ENCODE measurements at places on chromosomes 7 and 10.

- no peak for DNase-seq
Observed at GRCh38 chr7:126790763-126791162, 462.0 kb downstream of the GRM8 start.

DNA sequence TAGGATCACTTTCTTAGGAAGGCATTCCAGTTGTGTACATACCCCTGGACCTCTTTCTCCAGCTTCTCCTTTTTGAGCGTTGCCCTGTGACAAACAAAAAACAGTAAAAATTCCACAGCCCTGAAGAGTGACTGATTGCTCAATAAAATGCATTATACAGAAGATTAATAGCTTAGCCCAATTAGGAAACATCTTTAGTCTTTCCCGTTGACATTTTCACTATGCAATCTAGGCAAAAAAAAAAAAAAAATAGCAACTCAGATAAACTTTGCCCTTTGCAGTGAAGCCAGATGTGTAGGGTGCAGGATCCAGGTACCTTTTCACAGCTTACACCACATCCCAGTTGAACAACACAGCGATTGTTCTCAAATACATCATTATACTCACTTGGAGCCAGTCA is 17.9 kb downstream of the COL28A1 start:
- no peak for DNase-seq

DNA sequence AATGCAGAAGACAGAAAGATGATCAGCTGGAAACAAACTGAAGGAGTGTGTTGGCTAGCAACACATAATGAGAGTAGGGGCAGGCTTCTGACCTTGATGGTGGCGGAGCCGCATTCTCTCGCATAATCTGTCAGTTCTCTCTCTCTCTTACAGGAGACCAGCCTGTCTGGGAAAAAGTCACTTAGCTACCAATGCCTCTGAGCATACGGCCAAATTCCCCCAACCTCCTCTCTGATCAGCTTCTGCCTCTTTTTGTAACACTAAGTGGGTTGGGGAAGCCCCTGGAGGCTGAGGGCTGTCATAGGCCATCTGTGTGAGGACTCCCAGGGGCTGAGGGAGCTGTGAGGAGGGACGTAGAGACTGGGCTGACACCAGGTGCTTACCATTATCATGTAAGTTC is 104.6 kb downstream of the HIPK2 start:
- DNase-seq, result no peak

GRCh38 chr7:129266181-129266580 is 41.4 kb downstream of the AHCYL2 start:
- no peak for DNase-seq

DNA sequence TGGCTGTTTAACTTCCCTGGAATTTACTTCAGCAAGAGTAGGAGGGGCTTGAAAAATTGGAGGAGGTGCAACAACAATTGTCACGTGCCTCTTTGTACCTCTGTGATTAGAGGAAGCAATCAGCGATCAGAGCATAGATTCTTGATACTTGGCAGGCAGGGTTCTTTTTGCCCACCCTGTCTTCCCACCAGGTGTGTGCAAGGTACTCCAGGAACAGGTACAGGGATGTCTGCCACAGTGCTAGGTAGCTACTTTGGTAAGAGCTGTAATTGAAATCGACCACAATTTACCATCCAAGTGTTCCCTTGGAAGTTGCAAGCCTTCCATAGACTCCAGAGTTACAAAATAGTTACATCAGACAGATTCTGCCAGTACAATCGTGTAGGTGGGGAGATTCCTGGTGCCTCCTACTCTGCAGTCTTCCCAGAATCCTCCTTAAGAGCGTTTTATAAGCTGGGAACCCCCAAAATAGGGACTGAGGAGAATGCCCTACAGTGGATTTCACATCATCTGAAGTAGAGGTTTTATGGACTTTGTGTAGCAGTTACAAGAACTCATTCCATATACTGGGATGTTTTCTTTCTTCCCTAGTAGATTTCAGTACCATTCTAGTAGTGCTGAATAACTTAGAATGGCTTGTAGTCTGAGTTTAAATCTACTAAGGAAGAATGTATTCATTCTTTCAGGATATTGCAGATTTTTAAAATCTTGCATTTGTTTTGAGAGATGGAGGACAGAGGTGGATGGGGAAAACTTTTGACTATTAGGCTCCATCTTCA is 101.9 kb downstream of the EXOC4 start:
- DNase-seq, result no peak

DNA sequence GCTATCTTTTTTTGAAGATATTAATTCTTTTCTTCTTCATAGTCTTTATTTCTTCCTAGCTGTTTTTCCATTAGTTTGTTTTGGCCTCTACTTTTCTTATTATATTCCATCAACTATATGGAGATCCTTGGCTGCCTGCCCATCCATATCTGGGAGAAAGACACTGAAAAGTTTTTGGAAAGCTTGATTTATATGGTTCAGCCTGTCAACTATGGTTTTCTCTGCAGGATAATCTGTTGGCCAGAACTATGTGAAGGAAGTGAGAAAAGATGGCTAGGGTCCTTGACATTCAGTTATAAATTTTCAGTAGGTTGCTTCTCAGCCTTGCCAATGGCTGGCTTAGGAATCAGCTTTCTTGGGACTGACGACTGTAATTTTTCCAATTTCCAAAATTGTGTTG is 10.0 kb upstream of the CDK14 start:
- no peak for DNase-seq

- no peak for DNase-seq
Observed at GRCh38 chr10:80700760-80701444, 163.2 kb downstream of the SH2D4B start.

- no peak for DNase-seq
Observed at GRCh38 chr10:69955897-69956740, 96.5 kb upstream of the MACROH2A2 start.

DNA sequence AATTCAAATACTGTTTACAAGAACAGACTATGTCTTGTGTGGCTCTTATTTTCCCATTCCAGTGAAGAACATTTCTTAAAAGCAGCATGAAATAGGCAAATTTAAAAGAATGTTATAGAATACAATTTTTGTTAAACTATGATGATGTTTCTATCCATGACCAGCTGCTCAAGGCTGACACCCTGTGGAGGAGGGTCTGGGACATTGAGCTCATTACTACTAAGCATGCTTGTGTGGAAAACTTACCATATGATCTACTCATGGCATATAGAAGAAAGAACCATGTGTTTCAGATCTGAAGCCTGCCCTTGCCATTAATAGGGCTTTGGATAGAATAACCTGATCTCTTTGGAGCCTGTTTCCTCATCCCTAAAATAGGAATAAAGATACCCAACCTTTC is 125.0 kb downstream of the FOXP2 start:
- DNase-seq, result no peak

- DNase-seq, result no peak
Observed at GRCh38 chr7:78165454-78165853, 366.9 kb downstream of the PHTF2 start.

DNA sequence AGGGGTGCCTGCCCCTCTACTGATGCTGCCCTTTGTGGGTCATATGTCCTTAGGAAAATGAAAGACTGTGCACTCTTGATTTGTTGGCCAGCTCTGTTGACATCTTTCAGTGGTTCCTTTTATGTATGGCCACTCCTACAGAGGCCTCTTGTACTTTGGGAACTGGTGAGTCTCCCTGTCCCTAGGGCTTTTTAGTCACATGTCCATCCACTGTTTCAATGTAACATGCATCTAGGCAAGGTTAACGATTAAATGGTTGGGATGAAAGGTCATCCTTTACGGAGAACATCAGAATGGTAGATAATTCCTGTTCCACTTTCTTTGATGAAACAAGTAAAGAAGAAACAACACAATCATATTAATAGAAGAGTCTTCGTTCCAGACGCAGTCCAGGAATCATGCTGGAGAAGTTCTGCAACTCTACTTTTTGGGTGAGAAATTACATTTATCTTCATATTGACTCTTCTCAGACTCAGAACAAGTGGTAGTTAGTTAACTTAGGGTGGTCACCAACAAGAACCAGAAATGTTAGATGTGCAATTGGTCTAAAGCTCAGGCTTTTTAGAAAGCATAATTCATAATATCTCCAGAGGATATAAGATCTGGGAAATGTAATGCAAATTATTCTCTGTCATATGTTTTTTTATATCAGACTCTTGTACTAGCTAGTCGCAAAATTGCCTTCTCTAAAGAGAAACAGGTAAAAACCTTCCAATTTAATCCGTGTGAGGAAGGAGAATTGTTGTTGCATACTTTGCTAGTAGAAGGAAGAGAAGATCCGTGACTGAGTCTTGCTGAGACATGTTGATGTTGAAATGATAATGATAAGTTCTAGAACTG is at the start of gene ABCC2:
Gene ABCC2, plus strand, starts transcription at position 194 of the 840 bp plus-strand sequence. Its CDS starts 205 bp downstream, at position 399.
- no peak for DNase-seq

DNA sequence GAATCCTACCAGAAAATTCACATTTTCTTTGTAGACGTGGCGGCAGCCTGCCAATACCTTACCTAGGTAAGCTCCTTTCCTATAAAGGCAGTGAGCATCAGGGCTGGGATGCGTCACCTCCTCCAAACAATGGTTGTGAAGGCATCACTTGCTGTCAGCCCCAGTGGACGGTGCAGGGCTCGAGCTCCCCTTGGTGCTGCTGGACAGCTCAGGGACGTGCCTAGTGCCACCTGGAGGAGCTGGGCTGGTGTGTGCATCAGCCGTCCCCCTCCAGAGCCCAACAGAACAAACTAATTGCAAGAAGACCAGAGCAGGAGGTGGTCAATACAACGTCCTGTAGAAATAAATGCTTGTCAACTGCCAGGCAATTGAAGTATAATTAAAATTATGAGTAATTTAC is 517.5 kb upstream of the FOXK1 start:
- DNase-seq, result no peak

- DNase-seq, result peak; percentile 58
Observed at GRCh38 chr7:50119815-50120637, 27.0 kb upstream of the ZPBP start.

- DNase-seq, result peak; percentile 39
Observed at GRCh38 chr7:157432541-157432956, 95.7 kb downstream of the DNAJB6 start.

DNA sequence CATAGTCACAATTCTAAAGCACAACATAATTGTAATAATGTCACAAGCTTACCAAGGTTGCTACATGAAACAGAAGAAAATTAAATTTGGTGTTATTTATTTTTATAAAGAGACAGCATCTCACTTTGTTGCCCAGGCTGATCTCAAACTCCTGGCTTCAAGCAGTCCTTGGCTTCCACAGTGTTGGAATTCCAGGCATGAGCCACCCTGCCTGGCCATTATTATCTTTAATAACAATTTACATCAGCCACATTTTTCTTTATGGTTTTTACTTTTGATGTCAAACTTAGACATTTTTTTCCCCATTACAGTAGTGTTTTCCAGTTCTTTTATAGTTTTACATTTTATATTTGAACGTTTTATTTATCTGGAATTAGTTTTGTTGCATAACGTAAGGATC is 46.7 kb downstream of the BMPR1A start:
- DNase-seq, result no peak

DNA sequence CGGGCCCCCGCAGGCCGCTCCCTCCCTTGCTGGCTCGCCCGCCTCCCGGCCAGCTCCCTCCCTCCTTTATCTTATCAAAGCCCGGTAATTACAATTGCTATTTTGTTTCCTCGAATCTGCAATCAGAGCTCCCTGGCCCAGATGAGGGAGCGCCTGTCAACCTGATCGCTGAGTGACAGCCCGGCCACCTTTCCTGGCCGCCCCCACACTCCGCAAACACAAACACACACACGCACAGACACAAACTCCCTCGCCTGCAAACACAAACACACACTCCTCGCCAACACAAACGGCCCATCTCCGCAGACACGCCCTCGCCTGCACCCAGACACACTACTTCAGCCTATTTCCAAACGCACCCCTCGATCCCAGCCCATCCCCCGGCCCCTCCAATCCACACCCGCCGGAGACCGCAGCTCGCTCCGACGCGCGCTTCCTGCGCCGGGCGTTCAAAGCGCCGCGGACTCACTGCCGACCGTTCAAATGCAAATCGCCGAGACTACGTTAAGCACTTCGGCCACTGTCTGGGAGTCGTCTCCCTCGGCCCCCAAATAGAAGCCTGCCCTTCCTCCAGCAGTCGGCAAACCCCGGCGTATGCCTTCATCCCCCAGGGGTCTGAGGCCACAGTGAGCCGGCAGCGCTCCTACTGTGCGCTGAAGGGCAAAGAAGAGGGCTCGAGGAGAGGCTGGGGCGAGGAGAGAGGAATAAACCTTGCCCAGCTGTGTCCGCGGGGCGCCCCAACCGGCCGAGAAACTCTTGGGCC is 3.0 kb upstream of the FGF8 start:
- peak; percentile 28 for DNase-seq

DNA sequence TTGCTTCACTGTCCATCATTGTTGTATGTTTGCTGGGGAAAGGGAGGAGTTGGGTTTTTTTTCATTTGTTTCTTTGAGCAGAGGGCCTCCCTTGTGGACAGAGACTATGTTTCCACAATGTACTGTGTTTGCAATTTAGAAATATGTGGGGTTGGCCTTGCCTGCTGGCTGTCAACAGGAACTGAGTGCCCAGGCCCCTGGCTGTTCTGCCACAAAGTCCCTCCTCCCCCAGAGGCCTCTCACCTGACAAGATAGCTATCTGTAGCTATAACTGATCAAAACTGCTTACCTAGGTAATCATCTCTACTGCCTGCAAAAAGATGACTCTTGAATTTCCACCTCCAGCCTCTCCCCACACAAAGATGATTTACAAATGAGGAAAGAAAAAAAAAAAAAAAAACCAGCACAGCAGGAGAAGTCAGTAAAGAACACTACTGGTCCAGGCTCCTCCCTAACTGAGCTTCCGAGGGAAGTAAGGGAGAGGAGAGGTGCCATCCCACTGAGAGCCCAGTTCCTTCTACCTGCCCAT is 121.8 kb downstream of the SGMS1 start:
- DNase-seq, result peak; percentile 38

GRCh38 chr7:26626156-26626555 is 238.2 kb downstream of the SKAP2 start:
- no peak for DNase-seq

DNA sequence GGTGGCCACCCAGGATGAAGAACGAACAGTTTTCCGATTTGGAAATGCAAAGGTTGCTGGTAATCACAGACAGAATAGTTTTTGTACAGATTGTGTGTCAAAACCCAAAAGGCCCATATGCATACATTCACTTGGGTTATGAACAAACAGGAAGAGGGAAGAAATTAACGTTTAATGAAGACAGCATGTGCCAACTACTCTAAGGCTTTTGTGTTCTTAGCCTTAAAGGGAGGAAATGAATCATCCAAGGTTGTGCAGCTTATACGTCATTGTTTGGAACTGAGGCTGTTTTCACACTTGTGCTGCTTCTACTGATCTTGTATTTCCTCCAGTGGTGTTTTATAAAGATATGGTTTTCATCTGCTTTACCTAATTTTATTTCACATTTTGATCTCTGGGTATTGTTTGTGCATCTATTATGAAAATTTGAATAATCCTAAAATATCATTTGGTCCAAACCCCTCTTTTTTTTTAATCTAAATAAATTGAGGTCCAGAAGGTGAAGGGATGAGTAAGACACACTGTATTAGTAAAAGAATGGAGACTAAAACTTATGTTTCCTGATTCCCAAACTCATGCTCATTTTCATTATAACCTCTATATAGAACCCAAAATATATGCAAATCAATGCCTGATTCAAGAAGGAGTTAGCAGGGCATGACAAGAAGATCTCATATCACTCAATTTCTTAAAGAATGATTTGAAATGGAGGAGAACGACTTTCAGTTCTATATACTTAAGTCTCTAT is 373.1 kb downstream of the THSD7A start:
- DNase-seq, result no peak

GRCh38 chr7:37666026-37666799 is 17.4 kb upstream of the GPR141 start:
- no peak for DNase-seq

Data from activated CD8-positive, alpha-beta T cell treated with anti-CD3 and anti-CD28 coated beads, Interleukin-2, amount 10 ng/mL, durations not matched to agents 7 days and 5 days (primary cell).